ENCODE measurements at places on chromosomes 13 and 19.

GRCh38 chr13:59863621-59864020, 300.1 kb downstream of the DIAPH3 start:
- H3K36me3 ChIP-seq: no peaks in the 10 kb centered on the region
- H3K4me3 ChIP-seq: no peak overlapping the region
- no peak for DNase-seq
- H3K4me1 ChIP-seq: no peaks in the 10 kb centered on the region
- H3K27ac ChIP-seq: no peak overlapping the region
- no peaks in the 10 kb centered on the region for H3K27me3 ChIP-seq

- no peak overlapping the region for H3K4me3 ChIP-seq
- no peaks in the 10 kb centered on the region for H3K27me3 ChIP-seq
- H3K4me1 ChIP-seq: peaks cover 49% of the 10 kb centered on the region
- DNase-seq: no peak
Observed at GRCh38 chr13:45368571-45368970, 27.6 kb upstream of the TPT1 start.

GRCh38 chr13:77946522-77946921, 27.9 kb upstream of the EDNRB start:
- no peak for DNase-seq
- H3K4me1 ChIP-seq: no peaks in the 10 kb centered on the region
- no peak overlapping the region for H3K4me3 ChIP-seq
- H3K36me3 ChIP-seq: no peaks in the 10 kb centered on the region
- H3K27me3 ChIP-seq: peaks cover 3% of the 10 kb centered on the region

GRCh38 chr13:43003010-43003409, 11.0 kb upstream of the EPSTI1 start:
- H3K27me3 ChIP-seq: no peaks in the 10 kb centered on the region
- no peak for DNase-seq
- H3K36me3 ChIP-seq: no peaks in the 10 kb centered on the region
- H3K4me3 ChIP-seq: no peak overlapping the region
- peaks cover 1% of the 10 kb centered on the region for H3K4me1 ChIP-seq

DNA sequence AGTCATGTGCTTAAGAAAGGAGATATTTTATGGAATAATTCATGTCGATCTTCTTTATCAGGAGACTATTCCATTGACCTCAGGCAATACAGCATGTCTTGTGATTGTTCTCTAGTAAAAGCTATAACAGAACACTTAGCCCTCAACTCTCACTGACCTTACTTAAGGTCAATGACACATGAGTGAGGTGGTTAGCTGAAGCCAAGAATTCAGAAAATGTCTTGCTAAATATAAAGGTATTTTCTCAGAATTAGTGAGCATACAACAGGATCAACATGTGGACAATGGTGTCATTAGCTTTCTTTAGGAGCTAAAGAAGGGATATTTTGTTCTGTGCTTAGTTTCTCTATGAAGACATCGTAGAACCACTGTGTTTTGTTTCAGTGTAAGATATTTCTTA, 1730.4 kb upstream of the SLC10A2 start:
- no peaks in the 10 kb centered on the region for H3K4me1 ChIP-seq
- no peaks in the 10 kb centered on the region for H3K36me3 ChIP-seq
- H3K27ac ChIP-seq: no peak overlapping the region

DNA sequence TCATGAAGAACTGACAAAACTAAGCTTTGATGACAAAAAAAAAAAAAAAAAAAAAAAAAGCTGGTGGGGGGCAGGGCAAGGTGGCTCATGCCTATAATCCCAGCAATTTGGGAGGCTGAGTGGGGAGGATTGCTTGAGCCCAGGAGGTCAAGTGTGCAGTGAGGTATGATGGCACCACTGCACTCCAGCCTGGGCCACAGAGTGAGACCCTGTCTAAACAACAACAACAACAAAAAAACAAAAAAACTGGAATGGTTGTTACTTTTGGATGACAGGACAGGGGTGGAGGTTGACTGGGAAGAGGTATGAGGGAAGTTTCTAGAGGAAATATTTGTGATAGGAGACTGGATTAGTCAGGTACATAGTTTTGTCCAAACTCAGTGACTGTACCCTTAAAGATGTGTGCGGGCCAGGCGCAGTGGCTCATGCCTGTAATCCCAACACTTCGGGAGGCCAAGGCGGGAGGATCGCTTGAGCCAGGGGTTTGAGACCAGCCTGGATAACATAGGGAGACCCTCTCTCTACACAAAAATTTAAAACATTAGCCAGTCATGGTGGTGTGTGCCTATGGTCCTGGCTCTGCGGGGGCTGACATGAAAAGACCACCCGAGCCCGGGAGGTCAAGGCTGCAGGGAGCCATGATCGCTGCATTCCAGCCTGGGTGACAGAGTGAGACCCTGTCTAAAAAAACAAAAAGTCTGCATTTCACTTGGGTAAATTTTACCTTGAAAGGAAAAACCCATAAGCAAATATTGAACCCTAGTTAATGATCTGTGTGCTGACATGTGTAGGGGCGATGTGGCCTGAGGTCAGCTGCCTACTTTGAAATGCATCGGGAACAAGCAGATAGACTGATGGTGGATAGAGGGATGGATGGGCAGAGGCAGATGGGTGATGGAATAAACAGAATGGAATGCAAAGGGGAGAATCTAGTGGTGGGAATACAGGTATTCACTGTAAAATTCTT, 37.0 kb downstream of the CERS4 start:
- H3K27ac ChIP-seq: no peak overlapping the region
- no peaks in the 10 kb centered on the region for H3K27me3 ChIP-seq
- no peak overlapping the region for H3K4me3 ChIP-seq
- peaks cover 25% of the 10 kb centered on the region for H3K36me3 ChIP-seq
- DNase-seq: no peak

Measured in activated naive CD8-positive, alpha-beta T cell treated with anti-CD3 and anti-CD28 coated beads, Interleukin-2, amount 50 U/mL, for 24 hours (primary cell).